Activated CD4-positive, alpha-beta T cell treated with anti-CD3 and anti-CD28 coated beads, Interleukin-2, amount 10 ng/mL, durations not matched to agents 24 days and 14 days (primary cell): ENCODE measurements at places on chromosomes 2 and 18. TPM values are rescaled to one million over a fixed set of nuclear protein-coding genes. Genes with fewer than 3 reads are reported as not detected.
A peak's percentile ranks its signal among the peaks of the same experiment; 100 is the strongest.

Gene PARD3B
- total RNA-seq, result 0.12 and 0.50 TPM in 2 replicates

Gene RNF152
- 0.37 and 0.92 TPM in 2 replicates for total RNA-seq

Gene ERFE
- total RNA-seq, result 0.24 and 0.37 TPM in 2 replicates

Gene LCT
- total RNA-seq, result 0.31 and 0.51 TPM in 2 replicates

DNA sequence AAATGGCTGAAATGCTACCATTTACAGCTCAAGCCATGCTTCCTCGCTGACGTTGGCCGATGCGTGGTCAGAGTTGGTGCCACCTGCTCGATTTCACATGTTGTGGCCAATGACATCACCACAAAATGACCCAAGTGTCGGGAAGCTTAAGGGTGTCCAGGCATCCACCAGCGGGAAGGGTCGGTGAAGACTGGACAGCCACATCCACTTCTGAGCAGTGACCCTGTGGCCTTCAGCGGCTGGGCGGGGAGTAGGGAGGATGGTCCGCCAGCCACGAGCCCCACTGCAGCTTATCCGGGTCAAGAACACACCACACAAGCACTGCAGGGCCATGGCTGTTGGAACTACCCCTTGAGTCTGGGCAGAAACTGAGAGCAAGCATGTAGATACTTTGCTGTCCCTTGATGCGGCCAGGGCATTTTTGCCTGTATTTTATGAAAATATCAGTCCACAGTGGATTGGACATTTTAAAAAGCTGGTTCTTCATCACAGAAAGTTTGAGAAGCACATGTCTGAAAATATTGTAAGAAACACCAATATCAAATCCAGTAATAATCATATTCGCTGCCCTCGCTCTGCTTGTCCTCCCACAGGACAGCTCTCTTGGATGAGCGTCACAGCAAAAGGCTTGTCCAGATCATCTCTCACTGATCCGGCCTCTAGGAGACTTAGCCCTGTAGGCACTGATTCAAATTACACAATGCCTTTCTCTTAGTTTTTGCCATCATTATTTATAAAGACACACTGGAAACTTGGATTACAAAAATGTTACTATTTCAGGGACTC is 174.0 kb downstream of the TWIST2 start:
- H3K27me3 ChIP-seq, result peaks cover 2% of the 10 kb centered on the region
- no peak overlapping the region for H3K4me3 ChIP-seq
- H3K36me3 ChIP-seq, result no peaks in the 10 kb centered on the region

DNA sequence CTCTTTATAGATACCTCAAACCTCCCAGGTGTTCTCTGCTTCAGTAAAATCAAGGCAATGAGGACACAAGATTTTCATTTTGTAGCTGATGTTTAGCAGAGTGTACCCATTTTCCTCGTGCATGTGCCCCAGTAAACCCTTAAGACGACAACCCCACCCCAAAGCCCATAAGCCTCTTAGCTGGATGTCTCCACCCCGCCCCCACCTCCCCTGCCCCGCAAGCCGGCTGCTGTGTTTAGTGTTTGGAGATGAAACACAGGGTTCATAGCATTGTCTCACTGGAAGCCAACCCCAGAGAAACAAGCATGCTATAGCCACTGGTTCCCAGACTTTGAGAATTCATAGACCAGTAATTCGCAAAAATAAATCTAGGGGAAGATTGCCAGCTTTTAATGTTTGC is 5.8 kb upstream of the SAG start:
- no peak overlapping the region for H3K4me3 ChIP-seq
- peaks cover 2% of the 10 kb centered on the region for H3K36me3 ChIP-seq
- H3K27ac ChIP-seq, result no peak overlapping the region
- peaks cover 3% of the 10 kb centered on the region for H3K27me3 ChIP-seq
- no peak for DNase-seq

GRCh38 chr18:21289827-21290226 is 47.8 kb downstream of the GREB1L start:
- no peaks in the 10 kb centered on the region for H3K36me3 ChIP-seq
- DNase-seq, result no peak
- H3K27me3 ChIP-seq, result no peaks in the 10 kb centered on the region
- H3K4me1 ChIP-seq, result no peaks in the 10 kb centered on the region
- H3K27ac ChIP-seq, result no peak overlapping the region

DNA sequence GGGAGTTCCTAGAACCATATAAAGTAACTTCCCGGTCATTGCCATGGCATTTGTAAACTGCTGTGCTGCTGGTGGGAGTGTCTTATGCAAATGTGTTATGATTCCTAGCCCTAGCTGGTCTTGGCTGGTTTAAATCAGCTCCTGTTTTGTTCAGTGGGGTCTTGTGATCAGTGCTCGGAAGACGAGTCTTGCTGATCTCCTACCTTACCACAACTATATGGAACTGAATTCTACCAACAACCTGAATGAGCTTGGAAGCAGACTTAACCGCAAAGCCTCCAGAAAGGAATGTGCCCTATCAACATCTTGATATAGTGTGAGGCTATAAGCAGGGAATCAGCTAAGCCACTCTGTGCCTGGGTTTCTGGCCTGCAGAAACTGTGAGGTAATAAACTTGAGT is 33.5 kb downstream of the POLE4 start:
- H3K27ac ChIP-seq, result no peak overlapping the region
- no peaks in the 10 kb centered on the region for H3K4me1 ChIP-seq
- H3K4me3 ChIP-seq, result no peak overlapping the region
- peaks cover 3% of the 10 kb centered on the region for H3K27me3 ChIP-seq
- H3K36me3 ChIP-seq, result no peaks in the 10 kb centered on the region

DNA sequence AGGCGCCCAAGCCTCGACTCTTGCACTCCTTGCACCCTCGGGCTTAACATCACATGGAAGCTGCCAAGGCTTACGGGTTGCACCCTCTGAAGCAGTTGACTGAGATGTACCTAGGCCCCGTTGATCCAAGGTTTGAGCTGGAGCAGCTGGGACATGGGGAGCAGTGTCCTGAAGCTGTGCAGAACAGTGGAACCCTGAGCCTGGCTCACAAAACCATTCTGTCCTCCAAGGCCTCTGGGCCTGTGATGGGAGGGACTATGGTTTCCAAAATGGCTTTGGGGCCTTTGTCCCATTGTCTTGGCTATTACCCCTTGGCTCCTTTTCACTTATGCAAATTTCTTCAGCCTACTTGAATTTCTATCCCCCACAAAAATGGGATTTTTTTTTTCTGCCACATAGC is 454.0 kb downstream of the PIK3C3 start:
- no peaks in the 10 kb centered on the region for H3K4me1 ChIP-seq
- no peak overlapping the region for H3K4me3 ChIP-seq
- no peak overlapping the region for H3K27ac ChIP-seq
- no peaks in the 10 kb centered on the region for H3K36me3 ChIP-seq
- DNase-seq, result no peak

DNA sequence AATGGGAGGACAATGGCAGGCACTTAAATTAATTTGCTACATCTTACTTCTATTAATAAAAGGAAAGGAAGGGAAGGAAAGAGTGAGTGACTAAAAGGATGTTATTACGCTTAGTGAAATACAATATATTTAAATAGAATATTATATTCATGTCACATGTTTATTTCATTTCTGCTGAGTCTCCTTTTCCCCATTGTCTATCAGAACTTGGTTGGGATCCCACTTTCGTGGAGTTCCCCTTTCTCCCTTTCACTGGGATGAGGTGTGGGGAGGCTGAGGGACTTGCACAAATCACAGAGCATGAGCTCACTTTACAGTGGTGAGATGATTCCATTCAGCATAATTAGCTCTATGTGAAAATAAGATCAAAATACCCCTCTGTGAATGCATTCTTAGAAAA is 730.6 kb downstream of the TSN start:
- no peak overlapping the region for H3K27ac ChIP-seq
- no peak overlapping the region for H3K4me3 ChIP-seq
- H3K27me3 ChIP-seq, result no peaks in the 10 kb centered on the region
- H3K4me1 ChIP-seq, result no peaks in the 10 kb centered on the region

GRCh38 chr2:172582656-172583055 is 26.8 kb downstream of the PDK1 start:
- no peak overlapping the region for H3K4me3 ChIP-seq
- DNase-seq, result peak; percentile 43
- H3K27me3 ChIP-seq, result no peaks in the 10 kb centered on the region
